ENCODE measurements at places on chromosomes 6 and 20. TPM values are rescaled to one million over a fixed set of nuclear protein-coding genes. Genes with fewer than 3 reads are reported as not detected.

- no peak overlapping the region for H3K4me3 ChIP-seq
- H3K4me1 ChIP-seq, result peaks cover 5% of the 10 kb centered on the region
- no peaks in the 10 kb centered on the region for H3K36me3 ChIP-seq
- H3K27ac ChIP-seq, result no peak overlapping the region
These were observed 75.6 kb upstream of the SLC22A23 start for GRCh38 chr6:3532296-3532916.

GRCh38 chr6:29647927-29648642 is 8.8 kb upstream of the MOG start:
- DNase-seq, result peak; percentile 14
- no peaks in the 10 kb centered on the region for H3K36me3 ChIP-seq
- H3K27ac ChIP-seq, result no peak overlapping the region
- no peaks in the 10 kb centered on the region for H3K4me1 ChIP-seq
- no peak overlapping the region for H3K4me3 ChIP-seq

DNA sequence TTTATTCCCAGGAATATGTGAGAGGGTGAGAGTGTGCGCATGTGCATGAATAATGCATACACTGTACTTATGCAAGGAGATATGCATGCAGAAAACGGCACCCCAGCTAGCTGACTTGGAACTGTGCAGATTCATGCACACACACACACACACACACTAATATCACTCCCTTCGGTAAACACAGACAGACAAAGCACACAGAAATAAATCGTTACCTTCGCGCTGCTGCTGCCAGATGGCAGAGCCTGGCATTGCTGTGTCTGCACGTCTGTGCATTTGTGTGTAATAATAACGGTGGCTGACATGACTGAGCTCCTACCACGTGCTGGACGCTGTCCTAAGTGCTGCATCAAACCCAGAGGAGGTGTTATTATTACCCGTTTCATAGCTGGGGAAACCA is 36.8 kb downstream of the PREX1 start:
- peak; percentile 5 for DNase-seq
- H3K27ac ChIP-seq, result no peak overlapping the region
- H3K4me3 ChIP-seq, result no peak overlapping the region
- H3K36me3 ChIP-seq, result no peaks in the 10 kb centered on the region
- H3K27me3 ChIP-seq, result peaks cover 3% of the 10 kb centered on the region

DNA sequence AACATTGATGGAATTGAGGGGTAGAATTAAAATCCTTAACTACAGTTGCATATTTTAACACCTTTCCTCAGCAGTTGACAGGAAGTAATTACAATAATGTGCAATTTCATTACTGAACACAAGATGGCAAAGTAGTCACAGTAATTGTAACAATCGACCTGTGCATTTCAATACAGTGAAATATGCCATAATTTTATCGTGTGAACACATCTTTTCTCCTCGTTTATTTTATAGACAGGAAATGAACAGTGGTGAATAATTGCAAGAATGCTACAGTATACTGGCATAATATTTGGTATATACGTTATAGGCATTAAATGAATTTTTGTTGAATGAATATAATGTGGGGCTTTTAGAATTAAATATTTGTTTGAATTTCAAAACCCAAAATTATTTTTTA is 25.0 kb downstream of the CYB5R4 start:
- no peaks in the 10 kb centered on the region for H3K36me3 ChIP-seq
- no peaks in the 10 kb centered on the region for H3K4me1 ChIP-seq
- no peak overlapping the region for H3K27ac ChIP-seq
- no peak overlapping the region for H3K4me3 ChIP-seq

Gene LKAAEAR1
- polyA plus RNA-seq, result not detected

DNA sequence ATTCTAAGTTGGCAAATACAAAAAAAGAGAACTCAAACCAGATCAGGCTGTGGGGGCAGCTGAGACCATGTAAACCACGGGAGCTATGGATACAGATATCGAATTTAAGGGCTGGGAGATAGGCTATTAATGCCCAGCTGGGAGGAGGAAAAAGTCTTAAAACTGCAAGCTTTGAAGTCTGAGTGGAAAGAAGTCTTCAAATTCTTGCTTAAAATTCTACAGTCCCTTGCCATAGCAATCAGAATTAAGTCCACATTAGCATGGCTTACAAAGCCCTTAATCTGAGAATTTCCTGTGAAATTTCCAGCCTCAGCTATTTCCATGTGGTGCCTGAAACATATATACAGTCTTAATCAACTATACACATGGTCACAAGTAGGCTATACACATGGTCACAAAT is 465.0 kb upstream of the HSF2 start:
- no peak for DNase-seq
- no peak overlapping the region for H3K27ac ChIP-seq
- H3K36me3 ChIP-seq, result no peaks in the 10 kb centered on the region
- no peaks in the 10 kb centered on the region for H3K4me1 ChIP-seq
- H3K27me3 ChIP-seq, result no peaks in the 10 kb centered on the region

GRCh38 chr20:48710341-48711043 is 117.3 kb downstream of the PREX1 start:
- no peak overlapping the region for H3K27ac ChIP-seq
- H3K4me3 ChIP-seq, result no peak overlapping the region
- no peaks in the 10 kb centered on the region for H3K27me3 ChIP-seq

Gene C6orf58
- not detected for polyA plus RNA-seq

- H3K27ac ChIP-seq, result no peak overlapping the region
- H3K4me3 ChIP-seq, result no peak overlapping the region
- H3K4me1 ChIP-seq, result no peaks in the 10 kb centered on the region
- peak; percentile 32 for DNase-seq
- H3K36me3 ChIP-seq, result peaks cover 7% of the 10 kb centered on the region
These were observed 39.1 kb downstream of the TMX4 start for GRCh38 chr20:7980332-7981046.

- H3K36me3 ChIP-seq, result no peaks in the 10 kb centered on the region
- DNase-seq, result no peak
- no peak overlapping the region for H3K27ac ChIP-seq
- no peaks in the 10 kb centered on the region for H3K4me1 ChIP-seq
- H3K27me3 ChIP-seq, result no peaks in the 10 kb centered on the region
These were observed 53.6 kb downstream of the CDH26 start for GRCh38 chr20:60011512-60012507.

GRCh38 chr6:46325561-46326530 is 155.1 kb upstream of the ENPP5 start:
- DNase-seq, result no peak
- no peaks in the 10 kb centered on the region for H3K27me3 ChIP-seq
- H3K36me3 ChIP-seq, result no peaks in the 10 kb centered on the region
- H3K4me1 ChIP-seq, result no peaks in the 10 kb centered on the region
- H3K27ac ChIP-seq, result no peak overlapping the region

Gene CTAGE9
- polyA plus RNA-seq, result not detected

GRCh38 chr6:15036690-15037245 is 209.1 kb upstream of the JARID2 start:
- H3K27me3 ChIP-seq, result no peaks in the 10 kb centered on the region
- DNase-seq, result peak; percentile 91
- no peak overlapping the region for H3K27ac ChIP-seq
- peaks cover 7% of the 10 kb centered on the region for H3K4me1 ChIP-seq

Gene ISM1
- polyA plus RNA-seq, result 0.62 TPM

Gene LY86
- 2.8 TPM for polyA plus RNA-seq

Gene FERMT1
- polyA plus RNA-seq, result 27.2 TPM

Gene WFDC10B
- 0.16 TPM for polyA plus RNA-seq

Gene HRH3
- 0.31 TPM for polyA plus RNA-seq

GRCh38 chr6:154438882-154439415 is 71.5 kb downstream of the CNKSR3 start:
- H3K27ac ChIP-seq, result no peak overlapping the region
- peaks cover 9% of the 10 kb centered on the region for H3K4me1 ChIP-seq
- no peak for DNase-seq

GRCh38 chr20:32006841-32007786 is 3.1 kb upstream of the CCM2L start:
- H3K4me3 ChIP-seq, result no peak overlapping the region
- H3K27ac ChIP-seq, result no peak overlapping the region
- H3K27me3 ChIP-seq, result peaks cover 28% of the 10 kb centered on the region
- H3K4me1 ChIP-seq, result no peaks in the 10 kb centered on the region

- no peaks in the 10 kb centered on the region for H3K4me1 ChIP-seq
- no peak overlapping the region for H3K27ac ChIP-seq
- DNase-seq, result no peak
These were observed 56.9 kb upstream of the PRND start for GRCh38 chr20:4664691-4665360.

DNA sequence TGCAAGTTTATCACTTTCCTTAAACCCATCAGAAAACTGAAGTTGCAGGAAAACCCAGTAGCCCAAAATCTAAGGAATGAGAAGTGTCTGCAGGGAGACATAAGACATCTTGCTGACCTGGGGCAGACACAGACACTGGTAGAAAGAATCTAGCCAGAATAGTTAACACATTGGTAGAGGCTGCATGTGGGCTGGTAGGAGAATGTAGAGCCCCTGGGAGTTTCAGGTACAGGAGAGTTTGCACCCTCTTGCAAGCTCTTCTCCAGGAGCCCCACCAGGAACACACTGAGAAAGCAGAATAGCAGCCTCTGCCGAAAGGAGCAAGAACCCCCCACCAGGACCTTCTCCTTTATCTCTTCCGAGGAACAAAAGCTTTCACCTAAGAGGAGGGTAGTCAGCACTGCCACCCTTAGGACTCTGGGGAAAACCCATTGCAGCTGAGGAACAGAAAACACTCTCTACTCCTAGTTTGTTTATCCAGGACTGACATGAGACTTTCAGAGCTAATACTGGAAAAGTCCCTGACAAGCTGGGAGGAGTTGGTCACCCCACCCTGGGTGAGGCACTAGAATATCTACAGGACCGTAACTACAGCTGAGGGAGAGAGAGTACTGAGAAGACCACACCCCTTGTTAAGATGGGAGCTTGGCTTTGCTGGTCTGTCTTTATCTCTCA is 10.5 kb upstream of the OGFRL1 start:
- no peak for DNase-seq
- H3K27ac ChIP-seq, result no peak overlapping the region
- no peaks in the 10 kb centered on the region for H3K27me3 ChIP-seq
- H3K4me1 ChIP-seq, result no peaks in the 10 kb centered on the region
- H3K36me3 ChIP-seq, result no peaks in the 10 kb centered on the region

Gene BMP7
- polyA plus RNA-seq, result 0.92 TPM

DNA sequence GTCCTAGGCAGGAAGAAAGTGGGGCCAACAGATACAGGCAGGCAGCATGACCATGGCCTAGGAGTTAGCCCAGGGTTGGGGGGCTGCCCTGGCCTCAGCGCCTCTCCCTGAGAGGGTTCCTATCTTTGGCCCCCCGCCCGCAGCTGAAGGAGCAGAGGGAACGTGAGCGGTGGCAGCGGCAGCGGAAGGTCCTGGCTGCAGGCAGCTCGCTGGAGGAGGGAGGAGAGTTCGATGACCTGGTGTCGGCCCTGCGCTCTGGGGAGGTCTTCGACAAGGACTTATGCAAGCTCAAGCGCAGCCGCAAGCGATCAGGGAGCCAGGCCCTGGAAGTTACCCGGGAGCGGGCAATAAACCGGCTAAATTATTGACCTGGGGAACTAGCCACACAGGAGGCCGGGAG is 32.6 kb downstream of the MOCS1 start:
- DNase-seq, result no peak
- peaks cover 6% of the 10 kb centered on the region for H3K4me1 ChIP-seq
- no peaks in the 10 kb centered on the region for H3K36me3 ChIP-seq
- H3K27ac ChIP-seq, result no peak overlapping the region

DNA sequence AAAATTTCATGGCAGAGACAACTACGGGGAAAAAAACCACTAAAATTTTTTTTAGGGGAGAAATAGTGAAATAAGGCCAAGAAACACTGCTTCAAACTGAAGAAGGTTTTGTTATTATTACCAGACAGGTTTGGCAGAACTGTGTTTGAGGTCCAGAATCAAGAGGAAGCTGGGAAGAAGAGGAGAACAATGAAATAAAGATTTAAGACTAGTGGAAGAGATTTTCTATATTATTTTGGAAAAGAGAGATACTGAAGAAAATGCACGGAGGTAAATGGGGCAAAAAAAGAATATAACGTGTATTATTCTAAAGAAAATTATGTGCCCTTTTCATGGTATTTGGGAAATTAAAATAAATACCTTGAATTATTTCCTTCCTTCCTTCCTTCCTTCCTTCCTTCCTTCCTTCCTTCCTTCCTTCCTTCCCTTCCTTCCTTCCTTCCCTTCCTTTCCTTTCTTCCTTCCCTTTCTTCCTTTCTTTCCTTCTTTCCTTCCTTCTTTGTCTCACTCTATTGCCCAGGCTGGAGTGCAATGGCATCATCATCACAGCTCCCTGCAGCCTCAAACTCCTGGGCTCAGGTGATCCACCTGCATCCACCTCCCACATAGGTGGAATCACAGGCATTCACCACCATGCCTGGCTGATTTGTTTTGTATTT is 124.3 kb downstream of the GJA1 start:
- DNase-seq, result no peak
- H3K27me3 ChIP-seq, result no peaks in the 10 kb centered on the region
- no peak overlapping the region for H3K27ac ChIP-seq
- H3K4me3 ChIP-seq, result no peak overlapping the region
- no peaks in the 10 kb centered on the region for H3K4me1 ChIP-seq

- DNase-seq, result no peak
- H3K27ac ChIP-seq, result no peak overlapping the region
- H3K27me3 ChIP-seq, result no peaks in the 10 kb centered on the region
- no peaks in the 10 kb centered on the region for H3K36me3 ChIP-seq
- no peak overlapping the region for H3K4me3 ChIP-seq
These were observed 157.8 kb downstream of the SAMD5 start for GRCh38 chr6:147666255-147666654.

- H3K4me1 ChIP-seq, result no peaks in the 10 kb centered on the region
- H3K4me3 ChIP-seq, result no peak overlapping the region
- H3K36me3 ChIP-seq, result peaks cover 17% of the 10 kb centered on the region
These were observed 41.4 kb downstream of the MAP3K7 start for GRCh38 chr6:90545448-90545847.

Gene SLC22A1
- 0.89 TPM for polyA plus RNA-seq

Gene OR2J1
- not detected for polyA plus RNA-seq

Gene SYCP2L
- polyA plus RNA-seq, result not detected

GRCh38 chr6:17851720-17852161 is 135.7 kb downstream of the KIF13A start:
- H3K27me3 ChIP-seq, result no peaks in the 10 kb centered on the region
- no peak overlapping the region for H3K27ac ChIP-seq
- DNase-seq, result no peak
- H3K4me1 ChIP-seq, result no peaks in the 10 kb centered on the region

DNA sequence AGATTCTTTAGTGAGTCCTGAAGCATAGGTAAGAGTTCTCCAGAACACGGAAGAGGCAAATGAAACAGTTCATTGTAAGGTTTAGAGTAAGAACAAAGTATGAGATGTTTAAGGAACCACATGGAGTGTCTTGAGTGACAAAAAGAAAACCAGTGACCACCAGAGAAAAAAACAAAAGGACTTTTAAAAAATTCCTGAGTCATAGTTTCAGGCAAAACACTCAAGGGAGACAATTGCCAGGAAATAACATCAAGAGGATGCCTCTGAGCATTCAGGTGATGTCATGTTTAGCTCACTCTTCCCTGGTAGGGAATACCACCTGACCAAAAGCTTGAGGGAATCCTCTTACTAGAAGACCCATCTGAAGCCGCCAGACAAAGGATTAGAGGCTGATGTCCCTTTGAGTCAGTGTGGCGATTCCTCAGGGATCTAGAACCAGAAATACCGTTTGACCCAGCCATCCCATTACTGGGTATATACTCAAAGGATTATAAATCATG is 110.3 kb downstream of the COL19A1 start:
- no peak overlapping the region for H3K27ac ChIP-seq
- no peaks in the 10 kb centered on the region for H3K4me1 ChIP-seq
- no peak overlapping the region for H3K4me3 ChIP-seq
- H3K27me3 ChIP-seq, result no peaks in the 10 kb centered on the region
- no peak for DNase-seq

Data from small intestine (tissue), 16 donors.